Cortex of kidney (tissue), 1 donor: ENCODE measurements at places on chromosomes 13 and 19.

DNA sequence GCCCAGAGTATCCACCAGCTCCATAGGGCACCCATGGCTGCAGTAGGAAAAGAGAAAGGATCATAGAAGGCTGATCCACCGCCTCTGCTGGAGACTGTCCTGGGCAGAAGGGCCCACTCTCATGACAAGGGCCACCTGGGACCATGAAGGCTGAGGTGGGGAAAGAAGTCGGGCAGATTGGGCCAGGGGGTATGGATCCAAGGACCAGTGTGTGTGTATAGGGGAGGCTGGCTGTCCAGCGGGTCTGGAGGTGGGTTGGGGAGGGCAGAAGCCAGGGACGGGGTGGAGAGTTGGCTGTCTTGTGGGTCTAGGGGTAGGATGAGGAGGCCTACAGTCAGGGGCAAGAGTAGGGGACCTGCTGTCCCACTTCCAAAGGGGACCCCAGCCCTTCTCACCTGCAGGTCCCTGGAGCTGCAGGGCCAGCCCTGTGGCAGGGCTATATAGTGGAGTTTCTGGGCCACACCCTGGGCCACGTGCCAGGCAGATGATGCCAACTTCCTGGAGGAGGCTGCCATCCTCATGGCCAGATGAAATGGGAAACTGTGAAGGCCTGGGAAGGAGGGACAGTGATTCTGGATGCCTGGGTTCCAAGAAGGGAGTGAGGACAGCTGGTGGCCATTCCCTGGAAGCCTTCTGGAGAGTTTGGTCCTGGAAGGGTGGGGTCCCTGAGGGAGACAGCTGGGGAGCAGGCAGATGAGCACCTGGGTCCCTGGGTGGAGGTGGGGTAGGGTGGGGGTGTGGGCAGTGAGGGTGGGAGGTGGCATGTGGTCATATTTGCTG, at the start of gene FCGBP:
Gene FCGBP (minus strand): TSS at position 51 of the 780 bp plus-strand sequence.
- DNase-seq, result no peak

DNA sequence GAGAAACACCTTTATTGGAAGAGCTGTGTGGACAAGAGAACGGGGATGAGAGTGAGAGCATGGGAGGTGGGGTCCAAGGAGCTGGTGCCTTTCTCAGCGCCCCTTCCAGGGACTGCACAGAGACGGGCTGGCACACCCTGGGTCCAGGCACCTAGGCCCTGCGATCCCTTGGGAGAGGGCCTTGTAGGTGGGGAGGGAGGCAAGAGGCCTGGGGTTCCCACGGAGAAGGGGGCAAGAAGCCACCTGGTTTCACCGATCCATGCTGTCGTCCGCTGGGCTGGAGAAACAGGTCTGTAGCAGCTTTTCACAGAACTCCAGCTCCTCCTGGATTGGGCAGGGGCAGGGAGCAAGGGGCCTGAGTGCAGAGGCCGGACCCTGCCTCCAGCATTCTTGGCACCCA, 3.5 kb upstream of the PPP6R1 start:
- no peak for DNase-seq

DNA sequence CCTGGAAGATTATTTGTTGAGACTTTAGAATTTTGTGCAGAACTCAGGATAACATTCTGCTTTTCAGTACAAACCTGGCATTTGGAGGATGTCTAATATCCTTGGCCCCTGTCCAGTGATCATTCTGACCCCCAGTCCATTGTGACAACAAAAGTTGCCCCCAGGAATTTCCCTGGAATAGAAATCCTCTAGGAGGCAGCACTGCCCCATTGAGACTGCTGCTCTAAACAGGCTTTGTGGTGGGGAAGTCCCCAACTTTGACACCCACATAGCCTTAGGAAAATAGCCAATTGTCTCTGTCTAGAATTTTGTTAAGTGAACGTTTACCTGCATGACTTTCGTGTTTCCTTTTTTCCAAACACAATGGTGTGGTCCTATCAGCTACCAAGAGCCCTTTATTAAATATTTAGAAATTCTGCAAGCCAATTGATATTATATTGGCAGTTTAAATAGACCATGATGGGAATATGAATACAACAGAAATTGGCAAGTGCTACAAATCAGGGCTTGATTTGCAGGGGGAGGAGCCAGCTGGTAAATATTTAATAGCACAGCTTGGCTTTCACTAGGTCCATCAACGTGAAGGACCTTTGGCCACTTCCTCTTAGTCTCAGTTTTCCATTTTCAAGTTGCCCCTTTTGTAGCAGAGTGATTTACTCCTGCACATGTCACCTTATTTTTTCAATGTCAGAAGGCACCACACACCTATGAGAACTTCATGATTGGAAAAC, 451.7 kb downstream of the EFNB2 start:
- DNase-seq, result no peak

DNA sequence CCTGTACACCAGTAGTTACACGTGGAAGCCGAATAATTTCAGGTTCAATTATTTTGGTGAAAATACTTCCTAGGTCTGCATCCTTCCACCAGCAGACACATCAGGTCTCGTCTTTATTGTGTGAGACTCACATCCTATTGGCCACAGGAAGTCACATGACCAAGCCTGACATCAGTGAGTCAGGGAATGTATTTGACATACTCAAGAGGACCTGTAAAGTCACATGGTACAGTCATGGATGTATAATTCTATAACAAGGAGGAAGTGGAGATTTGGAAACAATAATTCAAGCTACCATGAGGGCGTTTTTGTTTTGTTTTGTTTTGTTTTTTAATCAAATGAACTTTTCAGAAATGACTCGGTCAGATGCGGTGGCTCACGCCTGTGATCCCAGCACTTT, 9.3 kb upstream of the HIF3A start:
- no peak for DNase-seq

GRCh38 chr13:22482496-22483000, 698.2 kb upstream of the SGCG start:
- DNase-seq, result no peak

DNA sequence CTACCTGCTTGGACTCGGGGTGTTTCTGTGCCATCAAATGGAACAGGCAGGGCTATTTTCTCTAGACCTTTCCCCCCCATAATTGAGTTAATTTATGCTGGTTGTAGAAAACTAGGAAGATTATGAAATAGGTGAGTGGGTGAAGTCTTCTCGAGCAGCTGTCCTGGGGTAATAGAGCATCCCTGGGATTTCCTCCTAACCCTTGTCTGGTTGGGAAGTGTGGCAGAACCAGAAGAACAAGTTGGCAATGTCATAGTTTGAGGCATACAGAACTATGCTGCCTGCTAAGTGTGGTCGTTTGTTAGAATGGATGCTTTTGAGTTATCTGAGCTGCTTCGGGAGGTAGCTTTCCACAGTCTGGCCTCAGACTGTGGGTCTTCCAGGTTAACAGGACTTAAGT, 3.7 kb downstream of the GATAD2A start:
- no peak for DNase-seq

DNA sequence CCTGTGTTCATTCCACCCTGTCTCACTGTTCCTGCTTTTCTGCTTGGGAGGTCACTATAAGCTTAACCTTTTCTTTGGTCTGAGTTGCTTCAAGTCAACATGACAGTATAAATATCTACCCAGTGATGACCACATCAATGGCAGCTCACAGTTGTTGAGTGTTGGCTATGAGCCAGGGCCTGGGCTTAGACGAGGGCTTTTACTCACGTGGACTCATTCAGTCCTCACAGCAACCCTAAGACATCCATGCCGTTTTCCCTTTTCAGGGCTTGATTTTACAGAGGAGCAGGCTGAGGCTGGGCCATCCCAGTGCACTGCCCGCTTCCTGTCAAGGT, 10.2 kb upstream of the CCDC97 start:
- DNase-seq, result no peak

DNA sequence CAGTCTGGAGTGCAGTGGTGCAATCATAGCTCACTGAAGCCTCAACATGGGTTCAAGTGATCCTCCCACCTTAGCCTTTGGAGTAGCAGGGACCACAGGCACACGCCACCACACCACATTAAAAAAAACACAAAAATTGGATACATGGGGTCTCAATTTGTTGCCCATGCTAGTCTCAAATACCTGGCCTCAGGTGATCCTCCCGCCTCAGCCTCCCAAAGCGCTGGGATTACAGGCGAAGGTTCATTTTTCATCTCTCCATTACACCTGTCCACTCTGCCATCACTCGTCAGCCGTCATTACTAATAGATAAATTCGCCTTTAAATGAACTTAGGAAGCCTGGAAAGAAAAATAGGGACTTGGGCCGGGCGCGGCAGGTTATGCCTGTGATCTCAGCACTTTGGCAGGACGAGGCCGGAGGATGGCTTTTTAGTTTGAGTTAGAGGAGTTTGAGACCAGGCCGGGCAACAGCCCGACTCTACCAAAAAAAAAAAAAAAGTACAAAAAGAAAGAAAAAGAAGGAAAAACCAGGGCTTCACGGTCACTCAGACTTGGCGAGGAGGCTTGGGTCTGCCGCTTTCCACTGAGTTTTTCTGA, 685 bp upstream of the SUPT5H start:
- DNase-seq, result no peak

DNA sequence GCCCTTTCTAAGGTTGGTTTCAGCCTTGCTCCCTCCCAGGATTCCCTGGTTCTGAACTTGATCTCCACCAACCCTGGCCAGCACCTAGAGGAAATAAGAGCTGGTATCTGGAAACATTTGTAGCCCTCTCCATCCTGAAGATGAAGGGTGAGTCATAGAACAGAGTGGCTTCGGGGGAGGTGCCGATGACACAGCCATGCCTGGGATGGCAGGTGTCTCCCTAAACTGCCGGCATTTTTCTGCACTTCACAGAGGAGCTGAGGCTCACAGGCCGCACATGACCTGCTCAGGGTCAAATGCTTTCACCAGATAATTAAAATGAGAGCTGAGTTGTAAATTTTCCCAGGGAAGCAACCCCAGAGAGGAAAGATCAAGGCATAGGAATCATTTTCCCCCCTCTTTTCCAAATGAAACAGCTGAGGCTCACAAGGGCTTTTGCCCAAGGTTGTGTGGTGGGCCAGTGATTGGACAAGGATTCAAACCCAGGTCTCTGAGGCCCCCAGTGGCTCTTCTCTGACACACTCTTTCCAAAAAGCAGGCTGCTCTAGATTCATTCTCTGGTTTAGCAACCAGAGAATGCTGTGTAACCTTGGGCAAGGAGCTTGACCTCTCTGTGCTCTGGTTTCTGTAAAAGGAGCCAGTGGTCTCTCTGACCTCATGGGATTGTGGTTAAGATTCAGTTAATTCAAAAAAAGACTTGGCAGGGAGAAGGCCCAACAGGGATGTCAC, 1.2 kb upstream of the SLC25A42 start:
- no peak for DNase-seq

DNA sequence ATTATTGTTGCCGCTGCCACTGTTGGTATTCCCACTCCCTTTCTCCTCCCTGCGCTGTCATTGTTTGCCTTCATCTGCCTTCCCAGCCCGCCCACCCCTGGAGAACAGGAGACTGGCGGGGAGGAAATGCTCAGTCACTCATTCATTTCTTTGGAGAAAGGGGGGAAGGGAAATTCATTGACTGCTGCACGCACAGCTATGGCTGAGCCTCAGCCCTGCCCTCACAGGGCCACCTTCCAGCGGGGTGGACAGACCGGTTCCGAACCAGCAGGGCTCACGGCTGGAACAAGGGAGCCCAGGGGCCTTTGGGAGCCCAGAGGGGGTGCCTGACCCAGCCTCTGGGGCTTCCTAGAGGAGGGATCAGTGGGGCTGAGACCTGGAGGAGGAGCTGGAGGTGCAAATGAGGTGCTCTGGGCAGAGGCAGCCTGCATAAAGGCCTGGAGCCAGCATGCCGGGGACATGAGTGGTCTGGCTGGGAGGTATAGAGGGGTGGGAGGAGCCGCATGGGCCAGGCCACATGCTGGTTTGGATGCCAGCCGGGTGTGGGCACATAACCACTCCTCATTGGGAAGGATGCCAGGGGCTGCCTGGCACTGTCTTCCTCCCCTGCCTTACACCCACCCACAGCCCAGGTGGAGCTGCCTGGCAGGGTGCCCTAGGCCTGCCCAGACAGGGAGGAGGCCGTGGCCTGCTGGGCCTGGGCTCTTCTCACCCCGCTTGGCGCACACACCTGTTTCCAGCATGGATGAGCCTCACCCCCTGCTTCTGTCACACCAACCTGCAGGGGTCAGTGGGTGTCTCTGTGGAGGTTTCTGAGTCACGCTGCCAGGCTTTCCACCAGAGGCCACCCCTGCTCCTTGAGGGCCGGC, 26.8 kb downstream of the PPP5C start:
- DNase-seq, result no peak

GRCh38 chr13:34731486-34731885, 210.6 kb upstream of the NBEA start:
- no peak for DNase-seq

GRCh38 chr13:60583196-60583888, 186.3 kb downstream of the TDRD3 start:
- DNase-seq, result no peak
